Adrenal gland (tissue), 19 donors: ENCODE measurements at places on chromosomes 11 and 22.

GRCh38 chr11:35485656-35486322, 39.6 kb downstream of the PAMR1 start:
- H3K27ac ChIP-seq = no peak overlapping the region
- no peaks in the 10 kb centered on the region for H3K4me1 ChIP-seq
- H3K36me3 ChIP-seq = no peaks in the 10 kb centered on the region
- H3K27me3 ChIP-seq = no peaks in the 10 kb centered on the region
- H3K4me3 ChIP-seq = no peak overlapping the region
- DNase-seq = peak; percentile 73

DNA sequence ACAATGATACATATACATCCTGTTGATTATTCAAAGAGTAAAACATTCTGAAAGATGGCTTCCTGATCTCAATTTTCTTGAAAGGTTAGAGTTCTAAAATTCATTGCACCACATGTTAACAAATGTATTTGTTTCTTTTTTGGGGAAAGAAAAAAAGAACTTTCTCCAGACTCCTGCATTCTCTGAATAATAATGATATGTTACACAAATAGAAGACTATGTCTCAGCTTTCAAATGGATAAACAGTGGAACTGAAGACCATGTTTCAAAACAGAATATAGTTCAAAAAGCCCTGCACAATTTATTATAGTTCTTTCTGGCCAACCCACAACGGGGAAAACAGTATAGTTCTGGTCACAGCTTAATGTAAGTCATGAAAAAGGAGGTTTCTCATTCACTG, 277.0 kb downstream of the SBF2 start:
- no peak overlapping the region for H3K27ac ChIP-seq
- H3K27me3 ChIP-seq = no peaks in the 10 kb centered on the region
- peaks cover 12% of the 10 kb centered on the region for H3K4me1 ChIP-seq
- DNase-seq = no peak
- H3K36me3 ChIP-seq = no peaks in the 10 kb centered on the region
- no peak overlapping the region for H3K4me3 ChIP-seq

- H3K27me3 ChIP-seq = no peaks in the 10 kb centered on the region
- H3K4me1 ChIP-seq = peaks cover 24% of the 10 kb centered on the region
- H3K36me3 ChIP-seq = no peaks in the 10 kb centered on the region
- H3K27ac ChIP-seq = peak overlapping the region; percentile 91
Observed at GRCh38 chr22:50189849-50190181, 4.1 kb downstream of the TRABD start.

GRCh38 chr22:43197271-43197941, 10.5 kb upstream of the TTLL12 start:
- no peaks in the 10 kb centered on the region for H3K27me3 ChIP-seq
- no peak overlapping the region for H3K27ac ChIP-seq
- H3K4me1 ChIP-seq = peaks cover 8% of the 10 kb centered on the region
- DNase-seq = no peak
- H3K4me3 ChIP-seq = no peak overlapping the region

GRCh38 chr22:42863349-42863961, 6.4 kb upstream of the ARFGAP3 start:
- peaks cover 12% of the 10 kb centered on the region for H3K4me1 ChIP-seq
- DNase-seq = no peak
- no peaks in the 10 kb centered on the region for H3K36me3 ChIP-seq

DNA sequence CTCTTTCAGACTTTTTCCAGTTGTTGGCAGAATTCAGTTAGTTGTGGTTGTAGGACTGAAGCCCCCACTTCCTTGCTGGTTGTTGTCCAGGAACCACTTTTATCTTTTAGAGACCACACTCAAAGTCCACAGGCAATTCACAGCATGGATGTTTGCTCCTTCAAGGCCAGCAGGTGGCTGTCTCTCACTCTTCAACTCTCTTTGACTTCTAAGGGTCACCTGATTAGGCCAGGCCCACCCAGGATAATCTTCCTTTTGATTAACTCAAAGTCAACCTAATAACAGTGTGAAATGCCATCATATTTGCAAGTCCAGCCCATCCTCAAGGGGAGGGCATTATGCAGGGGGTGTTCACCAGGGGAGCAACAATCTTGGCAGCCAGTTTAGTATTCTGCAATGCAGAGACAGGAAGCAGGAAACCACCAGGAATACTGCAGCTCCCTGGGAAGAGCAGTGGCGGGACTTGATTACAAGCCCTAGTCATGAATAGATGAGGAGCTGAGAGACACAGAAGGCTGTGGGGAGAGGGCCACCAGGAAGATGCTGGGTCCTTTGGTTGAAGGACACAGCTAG, 52.4 kb downstream of the LRRC74B start:
- no peak overlapping the region for H3K4me3 ChIP-seq
- DNase-seq = no peak
- H3K36me3 ChIP-seq = no peaks in the 10 kb centered on the region
- no peaks in the 10 kb centered on the region for H3K27me3 ChIP-seq
- H3K4me1 ChIP-seq = no peaks in the 10 kb centered on the region
- no peak overlapping the region for H3K27ac ChIP-seq

GRCh38 chr11:11963842-11964773, 44.3 kb downstream of the DKK3 start:
- H3K27me3 ChIP-seq = no peaks in the 10 kb centered on the region
- peaks cover 6% of the 10 kb centered on the region for H3K36me3 ChIP-seq
- H3K27ac ChIP-seq = no peak overlapping the region
- no peak overlapping the region for H3K4me3 ChIP-seq

DNA sequence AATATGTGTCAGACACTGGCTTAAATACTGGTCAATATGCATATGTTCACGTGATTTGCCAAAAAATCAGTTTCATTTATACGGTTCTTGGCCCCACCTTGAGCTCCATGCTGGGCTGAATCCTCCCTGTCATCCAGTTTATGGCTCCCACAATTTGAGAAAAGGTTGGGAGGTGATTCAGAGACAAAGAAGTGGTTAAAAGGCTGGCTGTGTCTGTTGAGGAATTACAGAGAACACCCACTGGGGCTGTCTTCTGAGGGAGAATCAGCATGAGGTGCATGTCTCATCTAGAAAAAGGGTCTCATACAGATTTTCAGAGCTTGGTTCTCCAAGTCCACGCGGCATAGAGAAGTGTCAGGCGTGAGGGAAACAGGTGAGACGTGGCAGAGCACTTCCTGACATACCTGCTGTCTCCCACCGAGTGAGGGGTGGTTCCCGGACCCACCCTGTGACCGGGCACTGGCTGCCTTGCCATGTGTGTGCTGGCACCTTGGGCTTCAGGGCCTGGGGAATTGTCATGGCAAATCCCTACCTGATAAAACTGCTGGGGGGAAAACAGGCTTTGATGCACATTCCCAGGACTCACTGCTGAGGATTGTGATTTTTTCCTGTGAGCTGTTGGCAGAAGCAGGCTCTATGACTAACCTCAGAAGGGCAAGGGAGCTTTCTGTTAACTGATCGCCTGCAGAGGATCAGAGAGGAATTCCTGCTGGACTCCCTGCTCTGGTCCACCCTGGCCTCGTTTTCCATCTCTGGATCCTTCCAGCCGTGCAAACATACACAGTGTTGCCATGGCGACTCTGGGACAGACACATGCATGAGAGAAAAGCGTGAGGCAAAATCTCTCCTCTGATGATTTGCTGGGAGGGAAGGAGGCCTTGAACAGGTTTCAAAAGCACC, 223.6 kb downstream of the ADAMTS15 start:
- no peaks in the 10 kb centered on the region for H3K4me1 ChIP-seq
- no peak overlapping the region for H3K27ac ChIP-seq
- H3K36me3 ChIP-seq = no peaks in the 10 kb centered on the region
- peak; percentile 85 for DNase-seq
- no peaks in the 10 kb centered on the region for H3K27me3 ChIP-seq
- no peak overlapping the region for H3K4me3 ChIP-seq

DNA sequence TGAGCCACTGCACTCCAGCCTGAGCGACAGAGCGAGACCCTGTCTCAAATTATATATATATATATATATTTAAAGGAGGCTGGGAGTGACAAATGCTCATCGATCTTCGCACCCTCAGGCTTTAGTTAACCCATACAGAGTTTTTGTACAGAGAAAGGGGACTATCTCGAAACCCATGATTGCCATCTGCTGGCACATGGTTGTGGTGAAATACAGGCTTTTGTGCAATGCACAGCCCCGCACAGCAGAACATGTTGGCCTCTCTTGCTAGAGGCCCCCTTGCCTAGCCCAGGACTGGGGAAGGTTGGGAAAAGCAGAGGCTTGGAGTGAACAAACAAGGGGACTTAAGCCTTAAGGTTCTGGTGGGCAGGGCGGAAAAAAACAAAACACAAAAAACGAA, 3.6 kb downstream of the MYBPC3 start:
- DNase-seq = no peak
- no peaks in the 10 kb centered on the region for H3K27me3 ChIP-seq
- no peak overlapping the region for H3K4me3 ChIP-seq
- no peaks in the 10 kb centered on the region for H3K36me3 ChIP-seq
- H3K4me1 ChIP-seq = peaks cover 14% of the 10 kb centered on the region
- no peak overlapping the region for H3K27ac ChIP-seq

DNA sequence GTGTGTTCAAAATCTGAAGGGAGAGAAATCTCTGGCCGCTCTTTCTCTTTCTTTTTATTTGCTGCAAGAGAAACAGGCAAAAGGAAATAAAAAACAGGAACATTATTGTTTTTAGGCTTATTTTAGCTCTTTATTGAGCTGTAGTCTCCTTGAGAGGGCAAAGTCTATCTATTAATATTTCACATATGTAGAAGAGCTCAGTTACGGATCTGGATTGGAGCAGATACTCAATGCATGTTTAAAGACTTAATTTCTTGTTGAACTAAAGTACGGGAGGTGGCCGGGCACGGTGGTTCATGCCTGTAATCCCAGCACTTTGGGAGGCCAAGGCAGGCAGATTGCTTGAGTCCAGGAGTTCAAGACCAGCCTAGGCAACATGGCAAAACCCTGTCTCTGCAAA, 78.4 kb upstream of the GDPD4 start:
- H3K4me3 ChIP-seq = no peak overlapping the region
- H3K4me1 ChIP-seq = peaks cover 4% of the 10 kb centered on the region
- H3K27me3 ChIP-seq = no peaks in the 10 kb centered on the region
- H3K36me3 ChIP-seq = no peaks in the 10 kb centered on the region
- DNase-seq = no peak

DNA sequence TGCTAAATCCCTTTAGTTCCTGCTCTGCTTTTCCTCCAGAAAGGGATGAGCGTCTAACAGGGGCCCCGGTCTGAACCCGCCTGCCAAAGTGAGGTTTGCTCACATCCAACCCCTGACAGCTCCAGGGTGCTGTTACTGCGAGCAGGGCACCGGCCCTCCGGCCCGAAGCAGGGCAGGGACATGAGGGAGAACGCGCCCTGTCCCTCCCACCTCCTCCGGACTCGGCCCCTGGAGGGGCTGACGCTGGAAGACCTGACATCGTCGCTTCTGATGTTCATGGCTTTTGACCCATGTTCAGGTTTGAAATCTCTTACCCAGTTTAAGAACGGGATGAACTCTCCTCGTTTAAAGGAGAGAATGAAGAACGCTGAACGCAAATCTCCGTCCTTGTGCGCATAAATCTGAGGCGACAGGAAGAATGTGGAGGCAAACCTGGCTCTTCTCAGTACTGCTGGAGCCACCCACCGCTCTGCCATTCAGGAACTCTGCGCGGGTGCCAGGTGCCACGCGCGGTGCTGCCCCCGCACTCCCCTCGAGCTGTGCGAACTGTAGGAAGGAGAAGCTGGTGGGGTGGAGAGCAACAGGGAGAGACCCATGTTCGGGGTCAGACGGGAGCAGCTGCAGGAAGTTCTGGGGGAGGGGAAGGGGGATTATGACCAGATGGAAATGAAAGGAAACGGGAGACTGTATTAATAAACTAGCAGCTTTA, 826 bp upstream of the EEF1G start:
- peak overlapping the region; percentile 43 for H3K27ac ChIP-seq
- peaks cover 45% of the 10 kb centered on the region for H3K4me1 ChIP-seq
- peak overlapping the region; percentile 41 for H3K4me3 ChIP-seq
- no peaks in the 10 kb centered on the region for H3K27me3 ChIP-seq

GRCh38 chr11:113475160-113475761, at the start of gene DRD2:
Gene DRD2 (minus strand): TSS chr11:113475398. CDS start chr11:113424651, 50,747 bp downstream.
- H3K4me1 ChIP-seq = peaks cover 5% of the 10 kb centered on the region
- no peaks in the 10 kb centered on the region for H3K36me3 ChIP-seq
- H3K4me3 ChIP-seq = no peak within 1 kb of the TSS
- DNase-seq = peak; percentile 19

DNA sequence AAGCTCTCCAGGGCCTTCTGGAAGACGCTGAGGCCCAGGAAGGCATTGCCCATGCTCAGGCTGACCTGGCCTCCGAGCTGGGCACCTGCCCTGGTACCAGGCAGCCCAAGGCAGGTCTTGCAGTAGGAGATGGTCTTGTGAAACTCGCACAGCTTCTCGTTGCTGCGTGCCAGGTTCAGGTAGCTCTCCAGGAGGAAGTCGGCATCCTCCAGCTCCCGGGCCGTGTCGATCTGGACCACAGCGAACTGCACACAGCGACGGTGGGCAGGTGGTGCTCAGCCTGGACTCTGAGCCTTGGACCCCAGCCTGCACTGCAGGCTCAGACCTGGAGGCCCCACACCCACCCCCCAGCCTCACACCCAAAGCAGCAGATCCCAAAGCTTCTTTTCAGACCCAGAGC, 1.0 kb downstream of the RAPSN start:
- H3K36me3 ChIP-seq = no peaks in the 10 kb centered on the region
- H3K27ac ChIP-seq = no peak overlapping the region
- DNase-seq = no peak
- no peak overlapping the region for H3K4me3 ChIP-seq
- peaks cover 9% of the 10 kb centered on the region for H3K4me1 ChIP-seq
